Activated CD4-positive, alpha-beta T cell treated with anti-CD3 and anti-CD28 coated beads for 24 hours (primary cell): ENCODE measurements at places on chromosomes 11 and 22.

DNA sequence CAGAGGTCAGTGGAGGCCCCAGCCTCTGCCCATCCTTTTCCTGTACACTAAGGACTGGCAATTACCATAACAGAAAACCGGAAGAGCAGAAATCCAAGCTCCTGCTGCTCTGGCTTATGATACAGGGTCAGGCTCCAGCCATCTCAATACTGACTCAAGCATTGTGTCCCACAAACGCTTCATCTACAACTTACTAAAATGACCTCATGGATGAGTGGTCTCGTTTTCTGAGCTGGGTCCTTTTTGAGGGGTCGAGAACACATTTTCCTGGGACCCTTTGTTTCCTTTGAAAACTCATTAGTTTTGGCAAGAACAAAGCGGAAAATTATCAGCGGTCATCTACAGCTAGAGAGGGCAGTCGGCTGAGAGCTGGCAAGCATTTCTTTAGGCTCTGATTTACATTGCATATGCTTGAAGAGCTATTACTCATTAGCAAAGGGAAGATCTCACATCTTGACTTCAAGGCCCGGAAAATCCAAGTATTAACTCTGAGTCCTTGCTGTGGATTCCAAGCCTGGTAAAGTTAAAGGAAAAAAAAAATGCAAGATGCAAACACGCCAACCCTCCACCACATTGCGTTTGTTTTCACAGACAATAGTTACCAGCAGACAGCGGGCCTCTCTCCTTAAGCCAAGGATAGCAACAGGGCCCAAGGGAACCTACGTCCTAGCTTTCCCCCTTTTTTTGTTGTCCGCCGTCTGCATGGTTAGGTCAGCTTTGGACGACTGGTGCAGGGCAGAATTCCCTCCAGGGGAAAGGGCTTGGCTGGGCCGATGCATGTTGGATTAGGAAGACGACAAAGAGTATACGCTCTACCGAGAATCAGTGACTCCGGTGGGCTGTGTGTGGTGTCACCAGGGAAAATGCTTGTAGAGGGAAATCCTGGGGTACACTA is 1.8 kb downstream of the TESMIN start:
- no peak for DNase-seq

DNA sequence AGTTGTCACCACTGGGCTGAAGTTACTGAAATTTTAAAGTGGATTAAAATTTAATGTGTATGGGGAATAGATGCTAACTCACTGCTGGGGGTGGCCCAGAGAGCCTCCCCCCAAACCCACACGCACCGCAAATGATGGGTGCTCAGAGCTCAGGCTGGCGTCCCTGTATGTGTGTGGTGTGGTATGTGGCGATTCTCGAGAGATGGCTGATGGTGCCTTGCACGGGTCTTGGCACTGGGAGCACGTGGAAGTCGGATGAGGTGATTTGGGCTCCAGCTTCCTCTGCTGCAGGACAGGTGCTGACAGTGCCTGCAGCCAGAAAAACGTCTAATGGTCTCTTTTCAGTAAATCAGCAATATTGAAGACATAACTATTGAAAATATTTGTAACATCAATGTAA is 1473.3 kb downstream of the TBC1D22A start:
- no peak for DNase-seq

GRCh38 chr11:72762641-72763304 is 10.6 kb upstream of the ARAP1 start:
- no peak for DNase-seq

DNA sequence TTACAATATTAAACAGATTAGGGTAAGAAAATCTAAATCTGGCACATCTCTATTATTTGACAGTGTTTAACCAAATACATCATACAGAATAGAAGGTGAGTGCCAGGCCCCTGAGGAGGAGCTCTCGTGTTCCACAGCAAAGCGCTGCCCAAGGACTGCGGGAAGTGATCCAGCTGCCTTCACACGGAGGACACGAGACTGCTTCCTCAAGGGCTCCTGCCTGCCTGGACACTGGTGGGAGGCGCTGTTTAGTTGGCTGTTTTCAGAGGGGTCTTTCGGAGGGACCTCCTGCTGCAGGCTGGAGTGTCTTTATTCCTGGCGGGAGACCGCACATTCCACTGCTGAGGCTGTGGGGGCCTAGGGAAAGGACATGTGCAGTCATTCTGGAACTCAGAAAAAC is 71.1 kb downstream of the NCAPD3 start:
- no peak for DNase-seq

GRCh38 chr22:20751185-20751851 is 22.6 kb upstream of the SERPIND1 start:
- DNase-seq = no peak

GRCh38 chr11:112016765-112017376 is 8.3 kb upstream of the DLAT start:
- DNase-seq = no peak

GRCh38 chr11:75508051-75508561 is 17.6 kb downstream of the GDPD5 start:
- DNase-seq = no peak

DNA sequence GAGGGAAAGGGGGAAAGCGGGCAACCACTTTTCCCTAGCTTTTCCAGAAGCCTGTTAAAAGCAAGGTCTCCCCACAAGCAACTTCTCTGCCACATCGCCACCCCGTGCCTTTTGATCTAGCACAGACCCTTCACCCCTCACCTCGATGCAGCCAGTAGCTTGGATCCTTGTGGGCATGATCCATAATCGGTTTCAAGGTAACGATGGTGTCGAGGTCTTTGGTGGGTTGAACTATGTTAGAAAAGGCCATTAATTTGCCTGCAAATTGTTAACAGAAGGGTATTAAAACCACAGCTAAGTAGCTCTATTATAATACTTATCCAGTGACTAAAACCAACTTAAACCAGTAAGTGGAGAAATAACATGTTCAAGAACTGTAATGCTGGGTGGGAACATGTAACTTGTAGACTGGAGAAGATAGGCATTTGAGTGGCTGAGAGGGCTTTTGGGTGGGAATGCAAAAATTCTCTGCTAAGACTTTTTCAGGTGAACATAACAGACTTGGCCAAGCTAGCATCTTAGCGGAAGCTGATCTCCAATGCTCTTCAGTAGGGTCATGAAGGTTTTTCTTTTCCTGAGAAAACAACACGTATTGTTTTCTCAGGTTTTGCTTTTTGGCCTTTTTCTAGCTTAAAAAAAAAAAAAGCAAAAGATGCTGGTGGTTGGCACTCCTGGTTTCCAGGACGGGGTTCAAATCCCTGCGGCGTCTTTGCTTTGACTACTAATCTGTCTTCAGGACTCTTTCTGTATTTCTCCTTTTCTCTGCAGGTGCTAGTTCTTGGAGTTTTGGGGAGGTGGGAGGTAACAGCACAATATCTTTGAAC is 6.8 kb downstream of the MALAT1 start:
- DNase-seq = no peak
